ENCODE measurements at places on chromosomes 7 and 10.

DNA sequence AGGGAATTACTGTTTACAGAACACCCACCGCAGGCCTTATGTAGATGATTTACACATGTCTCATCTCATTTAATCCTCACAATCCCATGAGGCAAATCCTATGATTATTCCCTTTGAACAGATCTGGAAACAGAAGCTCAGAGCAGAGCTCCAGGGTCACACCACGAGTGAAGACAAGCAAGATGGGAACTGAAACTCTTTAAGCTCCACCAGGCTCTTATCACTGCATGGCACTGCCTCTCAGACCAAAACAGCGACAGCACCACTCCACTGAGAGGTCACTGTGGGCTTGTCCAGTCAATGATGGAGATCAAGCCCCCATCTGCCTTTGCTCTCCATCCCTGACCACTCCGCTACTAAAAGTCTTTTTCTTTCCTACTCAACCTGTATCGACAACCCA, 5.9 kb downstream of the GRID1 start:
- no peak for DNase-seq

- DNase-seq = no peak
These were observed 142.4 kb downstream of the TCERG1L start for GRCh38 chr10:131169146-131169545.

DNA sequence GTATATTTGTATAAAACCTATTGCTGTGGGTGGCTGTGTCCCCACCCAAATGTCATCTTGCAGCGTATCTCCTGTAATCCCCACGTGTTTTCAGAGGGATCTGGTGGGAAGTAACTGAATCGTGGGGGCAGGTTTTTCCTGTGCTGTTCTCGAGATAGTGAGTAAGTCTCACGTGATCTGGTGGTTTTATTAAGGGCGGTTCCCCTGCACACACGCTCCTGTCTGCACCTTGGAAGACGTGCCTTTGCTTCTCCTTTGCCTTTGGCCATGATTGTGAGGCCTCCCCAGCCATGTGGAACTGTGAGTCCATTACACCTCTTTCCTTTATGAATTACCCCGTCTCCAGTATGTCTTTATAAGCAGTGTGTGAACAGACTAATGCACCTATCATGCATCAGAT, 97.6 kb downstream of the DYNC2I1 start:
- no peak for DNase-seq

GRCh38 chr10:84542522-84543490, 214.4 kb downstream of the CCSER2 start:
- DNase-seq = no peak

DNA sequence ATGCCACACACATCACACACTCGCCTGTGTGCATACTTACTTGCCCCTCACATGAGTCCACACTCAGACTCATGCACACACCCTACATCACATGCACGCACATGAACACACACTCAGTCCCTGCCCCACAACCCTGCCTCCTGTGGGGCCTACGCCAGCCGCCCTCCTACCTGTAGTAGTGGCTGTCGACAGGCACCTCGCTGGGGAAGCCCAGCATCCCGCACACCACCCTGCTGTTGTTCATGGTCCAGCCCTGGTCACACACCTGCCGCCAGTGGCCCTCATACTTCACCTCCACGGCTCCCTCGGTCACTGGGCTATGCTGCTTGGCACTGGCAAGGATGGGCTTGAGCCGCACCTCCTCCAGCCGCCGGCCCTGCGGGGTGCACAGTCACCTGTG, 7.2 kb downstream of the LOXL4 start:
- DNase-seq = no peak

- no peak for DNase-seq
These were observed 88.3 kb downstream of the PDE1C start for GRCh38 chr7:31981874-31982390.

GRCh38 chr10:49350846-49351532, 44.9 kb downstream of the DRGX start:
- DNase-seq = no peak

DNA sequence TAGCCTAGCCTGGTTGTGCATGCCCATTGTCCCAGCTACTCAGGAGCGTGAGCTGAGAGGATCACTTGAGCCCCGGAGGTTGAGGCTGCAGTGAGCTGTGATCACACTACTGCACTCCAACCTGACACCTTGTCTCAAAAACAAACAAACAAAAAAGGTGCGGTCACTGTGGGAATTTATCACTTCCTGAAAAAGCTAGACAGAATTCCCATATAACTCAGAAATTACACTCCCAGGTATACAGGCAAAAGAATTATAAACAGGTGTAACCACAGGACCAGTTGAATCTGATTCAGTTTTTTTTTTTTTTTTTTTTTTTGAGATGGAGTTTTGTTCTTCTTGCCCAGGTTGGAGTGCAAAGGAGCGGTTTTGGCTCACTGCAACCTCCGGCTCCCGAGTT, 3.2 kb upstream of the OGDH start:
- no peak for DNase-seq

DNA sequence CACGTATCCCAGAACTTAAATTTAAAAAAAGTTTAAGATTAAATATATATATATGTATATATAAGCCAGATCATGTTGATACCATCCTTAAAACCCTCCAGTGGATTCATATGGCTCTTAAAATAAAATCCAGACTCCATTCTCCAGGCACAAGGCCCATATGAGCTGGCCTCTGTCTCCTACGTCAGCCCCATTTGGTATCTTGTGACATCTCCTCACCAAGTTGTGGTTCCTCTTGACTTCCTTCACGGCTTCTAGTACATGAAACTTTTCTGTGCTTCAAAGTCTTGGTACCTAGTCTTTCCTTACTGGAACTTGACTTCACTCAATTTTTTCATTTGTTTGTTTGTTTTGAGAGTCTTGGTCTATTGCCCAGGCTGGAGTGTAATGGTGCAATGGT, 61.3 kb downstream of the PRLHR start:
- DNase-seq = no peak

DNA sequence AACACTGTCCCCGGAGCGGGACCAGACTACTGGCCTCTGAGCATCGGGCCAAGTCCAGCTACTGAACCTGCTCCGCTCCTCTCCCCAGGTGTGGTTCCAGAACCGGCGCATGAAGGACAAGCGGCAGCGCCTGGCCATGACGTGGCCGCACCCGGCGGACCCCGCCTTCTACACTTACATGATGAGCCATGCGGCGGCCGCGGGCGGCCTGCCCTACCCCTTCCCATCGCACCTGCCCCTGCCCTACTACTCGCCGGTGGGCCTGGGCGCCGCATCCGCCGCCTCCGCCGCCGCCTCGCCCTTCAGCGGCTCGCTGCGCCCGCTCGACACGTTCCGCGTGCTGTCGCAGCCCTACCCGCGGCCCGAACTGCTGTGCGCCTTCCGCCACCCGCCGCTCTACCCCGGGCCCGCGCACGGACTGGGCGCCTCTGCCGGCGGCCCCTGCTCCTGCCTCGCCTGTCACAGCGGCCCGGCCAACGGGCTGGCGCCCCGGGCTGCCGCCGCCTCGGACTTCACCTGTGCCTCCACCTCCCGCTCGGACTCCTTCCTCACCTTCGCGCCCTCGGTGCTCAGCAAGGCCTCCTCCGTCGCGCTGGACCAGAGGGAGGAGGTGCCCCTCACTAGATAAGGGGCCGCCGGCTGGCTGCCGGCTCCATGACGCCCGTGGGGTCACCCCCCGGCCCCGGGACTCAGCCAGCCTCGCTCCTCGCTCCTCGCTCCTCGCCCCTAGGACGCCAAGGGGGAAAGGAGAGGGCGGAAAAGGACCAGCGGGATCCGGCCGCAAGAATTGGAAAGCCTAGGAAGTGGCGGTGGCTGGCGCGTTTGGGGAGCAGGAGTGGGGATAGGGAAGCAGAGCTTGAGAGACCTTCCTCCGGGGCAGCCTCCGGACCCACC, 3.4 kb downstream of the EVX1 start:
- DNase-seq = no peak

- DNase-seq = peak; percentile 91
These were observed 4.2 kb upstream of the HOXA7 start for GRCh38 chr7:27160546-27161213.

DNA sequence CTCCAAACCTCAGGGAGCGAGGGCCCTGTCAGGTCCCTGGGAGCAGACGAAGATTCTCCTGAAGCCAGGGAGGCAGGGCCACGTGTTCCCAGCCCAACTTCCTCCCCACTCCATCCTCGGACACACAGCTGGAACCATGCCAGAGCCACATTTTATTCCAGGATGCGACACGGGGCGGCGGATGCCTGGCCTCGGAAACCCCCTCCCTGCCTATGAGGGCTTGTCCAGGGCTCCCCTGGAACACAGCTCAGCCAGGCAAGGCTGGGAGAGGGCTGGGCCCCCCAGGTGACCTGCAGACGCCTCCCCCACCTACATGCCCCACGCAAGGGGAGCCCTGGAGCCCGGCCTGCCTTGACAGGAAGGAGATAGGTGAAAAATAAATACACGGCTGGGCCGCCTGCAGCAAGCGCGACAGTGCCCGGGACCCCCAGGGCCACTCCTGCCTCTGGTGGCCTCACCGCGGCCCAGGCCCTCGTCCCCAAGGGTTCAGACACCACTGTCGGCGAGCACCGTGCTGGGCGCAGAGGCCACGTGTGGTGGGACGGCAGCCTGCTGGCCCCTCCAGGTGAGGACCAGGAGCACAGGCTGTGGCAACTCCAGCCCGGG, 21.5 kb downstream of the GET4 start:
- no peak for DNase-seq
